ENCODE measurements at places on chromosomes 12 and 14.

- DNase-seq = no peak
Measured at GRCh38 chr14:64324895-64325294, 30.7 kb upstream of the ESR2 start.

- no peak for DNase-seq
Measured at GRCh38 chr12:45880533-45880932, 109.8 kb downstream of the SCAF11 start.

- no peak for DNase-seq
Measured at GRCh38 chr12:291153-291723, 28.6 kb upstream of the SLC6A13 start.

DNA sequence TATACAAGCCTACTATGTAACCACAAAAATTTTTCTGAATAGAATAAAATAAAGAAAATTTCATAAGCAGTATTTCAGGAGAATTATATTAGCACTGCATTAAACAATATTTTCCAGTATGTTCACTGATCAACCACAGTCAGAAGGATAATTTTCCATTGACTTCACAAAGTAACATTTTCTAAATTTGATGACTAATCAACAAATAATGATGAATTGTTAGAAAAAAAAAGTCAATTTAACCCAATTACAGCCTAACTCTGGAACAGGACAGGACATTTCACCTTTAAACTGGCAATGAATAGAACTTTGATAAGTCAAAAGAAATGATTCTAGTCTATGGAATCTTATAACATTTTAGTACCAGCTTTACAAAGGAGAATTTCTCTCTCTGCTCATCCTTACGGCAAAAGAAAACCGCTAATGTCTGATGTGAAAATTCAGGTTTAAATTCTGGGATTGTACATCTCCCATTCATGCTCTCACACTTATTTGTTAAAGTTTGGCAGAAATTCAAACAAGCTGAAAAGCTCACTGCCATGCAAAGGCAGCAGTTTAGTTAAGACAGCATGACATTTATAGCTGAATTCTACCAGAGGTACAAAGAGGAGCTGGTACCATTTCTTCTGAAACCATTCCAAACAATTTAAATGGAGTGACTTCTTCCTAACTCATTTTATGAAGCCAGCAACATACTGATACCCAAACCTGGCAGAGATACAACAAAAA lies 84.5 kb downstream of the MDGA2 start:
- DNase-seq = no peak

DNA sequence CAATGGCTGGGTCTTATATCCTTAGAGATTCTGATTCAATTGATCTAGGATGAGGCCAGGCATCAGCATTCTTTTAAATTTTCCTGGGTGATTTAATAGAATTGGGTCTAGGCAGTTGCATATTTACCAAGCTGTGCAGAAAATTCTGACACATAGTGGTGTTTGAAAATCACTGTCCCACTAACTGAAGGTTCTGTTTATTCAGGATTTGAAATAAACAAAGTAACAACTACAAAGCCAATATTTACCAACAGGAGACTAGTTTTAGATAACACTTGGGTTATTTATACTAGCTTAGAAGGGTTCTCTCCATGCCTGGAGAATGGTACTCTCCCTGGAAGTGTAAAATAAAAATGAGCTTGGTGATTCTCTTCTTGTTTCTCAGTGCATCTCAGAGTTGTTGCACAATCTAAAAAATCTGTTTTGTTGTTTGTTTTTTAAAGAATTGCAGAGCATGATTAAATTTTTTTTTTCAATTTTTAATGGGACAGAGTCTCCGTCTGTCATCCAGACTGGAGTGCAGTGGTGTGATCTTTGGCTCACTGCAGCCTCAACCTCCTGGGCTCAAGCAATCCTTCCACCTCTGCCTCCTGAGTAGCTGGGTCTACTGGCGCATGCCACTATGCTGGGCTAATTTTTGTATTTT lies 16.9 kb downstream of the BEST3 start:
- DNase-seq = no peak

- DNase-seq = no peak
Measured at GRCh38 chr12:89405626-89406345, 53.5 kb upstream of the DUSP6 start.

DNA sequence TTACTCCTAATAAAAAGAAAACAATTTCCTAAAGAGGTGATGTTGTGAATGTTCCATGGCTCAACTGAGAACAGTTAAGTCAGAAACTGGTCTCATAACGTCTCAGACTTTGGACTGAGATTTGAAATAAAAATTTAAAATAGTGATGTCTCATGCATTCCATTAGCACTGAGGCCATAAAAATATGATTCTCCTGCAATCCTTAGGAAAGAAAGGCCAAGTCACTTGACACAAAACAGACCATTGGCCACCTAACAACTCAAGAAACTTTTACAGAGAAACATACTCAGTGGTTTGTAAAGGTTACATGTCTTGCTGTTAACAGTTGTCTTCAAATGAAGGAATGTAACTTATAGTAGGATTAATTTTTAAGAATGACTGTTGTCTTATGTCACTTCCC lies 58.1 kb downstream of the STAB2 start:
- peak; percentile 4 for DNase-seq
